K562 (cell line): ENCODE measurements at places on chromosomes 16 and 17.

DNA sequence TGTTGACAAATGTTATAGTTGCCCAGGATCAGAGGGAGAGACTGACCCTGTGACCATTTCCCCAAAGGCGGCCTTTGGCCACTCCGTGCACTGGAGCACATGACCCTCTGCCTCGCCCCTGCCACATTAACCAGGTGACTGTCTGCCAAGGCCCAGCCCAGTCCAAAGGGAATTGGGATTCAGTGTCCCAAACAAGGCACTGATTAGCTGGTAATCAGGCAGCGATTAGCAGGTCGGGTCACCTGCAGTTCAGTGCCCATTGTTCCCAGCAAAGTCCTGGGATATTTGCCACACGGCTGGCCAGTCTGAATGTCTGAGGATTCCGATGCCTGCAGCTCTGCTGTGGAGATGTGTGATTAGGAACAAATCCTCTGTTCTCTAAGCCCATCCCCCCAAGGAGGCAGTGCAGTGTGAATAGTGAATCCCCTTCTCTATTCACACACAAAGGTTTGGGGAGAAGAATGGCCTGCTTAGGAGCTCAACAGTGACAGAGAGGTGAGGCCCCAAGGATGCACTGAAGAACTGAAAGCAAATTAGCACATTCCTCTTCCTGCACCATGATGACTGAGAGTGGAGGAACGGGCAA, 123.1 kb upstream of the MAF start:
- DNase-seq = no peak

DNA sequence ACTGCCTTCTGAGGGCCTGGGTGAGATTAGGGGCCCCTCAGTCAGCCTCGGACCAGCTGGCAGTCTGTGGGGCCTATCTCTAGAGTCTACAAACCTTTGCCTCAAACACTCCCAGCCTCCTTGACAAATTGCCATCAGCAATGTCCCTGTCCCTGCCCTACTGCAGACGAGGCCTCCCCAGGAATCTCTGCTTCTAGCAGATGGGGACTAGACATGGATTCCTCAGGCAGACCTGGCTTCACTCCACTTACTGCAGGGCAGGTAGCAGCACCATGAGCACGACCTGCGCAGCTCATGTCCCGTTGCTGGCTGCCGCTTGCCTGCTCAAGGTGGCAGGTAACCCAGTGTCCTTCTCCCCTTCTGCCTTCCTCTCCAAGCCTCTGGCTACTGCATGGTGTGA, 49.1 kb downstream of the PLD6 start:
- no peak for DNase-seq

GRCh38 chr17:46106966-46107644, 86.1 kb downstream of the KANSL1 start:
- no peak for DNase-seq

- peak; percentile 53 for DNase-seq
Measured at GRCh38 chr17:57739402-57740234, 5.5 kb downstream of the CCDC182 start.

- DNase-seq = no peak
Measured at GRCh38 chr17:77454242-77455095, 313.7 kb downstream of the SEC14L1 start.

- no peak for DNase-seq
Measured at GRCh38 chr16:62712566-62712965, 676.3 kb upstream of the CDH8 start.

DNA sequence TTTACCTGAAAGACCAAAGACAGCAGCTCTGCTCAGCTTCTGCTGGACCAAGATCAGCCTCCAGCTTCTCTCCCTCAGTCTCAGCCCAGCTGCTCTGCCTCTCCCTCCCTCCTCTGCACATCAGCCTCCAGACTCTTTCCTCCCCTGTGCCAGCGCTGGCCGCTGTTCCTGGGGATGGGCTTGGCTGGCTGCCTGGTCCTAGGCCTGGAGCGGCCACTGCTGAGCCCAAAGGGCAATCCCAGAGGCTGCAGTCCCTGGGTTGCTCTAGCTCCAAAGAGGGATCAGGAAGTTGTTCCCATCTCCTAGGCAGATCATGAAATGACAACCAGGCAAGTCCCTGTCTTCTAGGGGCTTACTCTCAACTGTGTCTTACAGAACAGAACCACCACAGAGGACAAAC, 31.3 kb downstream of the DCUN1D3 start:
- no peak for DNase-seq

- DNase-seq = no peak
Measured at GRCh38 chr16:80851831-80852230, 47.4 kb upstream of the CDYL2 start.

GRCh38 chr17:32161029-32161428, 18.7 kb downstream of the RHOT1 start:
- no peak for DNase-seq

- DNase-seq = no peak
Measured at GRCh38 chr16:10806698-10807097, 11.9 kb downstream of the TVP23A start.

DNA sequence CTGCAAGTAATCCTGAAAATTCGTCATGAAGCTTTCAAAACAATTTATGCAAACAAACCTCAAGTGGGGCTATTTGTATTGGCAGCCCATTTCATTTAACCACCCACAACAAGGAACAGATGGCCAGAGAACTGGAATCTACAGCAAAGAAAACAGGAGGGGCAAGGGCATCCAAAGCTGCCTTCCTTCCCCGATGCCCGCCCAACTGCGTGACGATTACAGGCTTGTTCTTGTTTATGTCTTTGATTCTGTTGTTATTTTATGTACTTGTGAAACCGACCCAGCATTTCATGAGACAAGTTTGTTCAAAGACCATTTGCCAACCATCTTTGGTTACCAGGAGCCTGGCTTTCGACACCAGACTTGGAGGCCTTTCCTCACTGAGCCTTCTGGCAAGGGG, 59.1 kb upstream of the IRX6 start:
- DNase-seq = no peak

DNA sequence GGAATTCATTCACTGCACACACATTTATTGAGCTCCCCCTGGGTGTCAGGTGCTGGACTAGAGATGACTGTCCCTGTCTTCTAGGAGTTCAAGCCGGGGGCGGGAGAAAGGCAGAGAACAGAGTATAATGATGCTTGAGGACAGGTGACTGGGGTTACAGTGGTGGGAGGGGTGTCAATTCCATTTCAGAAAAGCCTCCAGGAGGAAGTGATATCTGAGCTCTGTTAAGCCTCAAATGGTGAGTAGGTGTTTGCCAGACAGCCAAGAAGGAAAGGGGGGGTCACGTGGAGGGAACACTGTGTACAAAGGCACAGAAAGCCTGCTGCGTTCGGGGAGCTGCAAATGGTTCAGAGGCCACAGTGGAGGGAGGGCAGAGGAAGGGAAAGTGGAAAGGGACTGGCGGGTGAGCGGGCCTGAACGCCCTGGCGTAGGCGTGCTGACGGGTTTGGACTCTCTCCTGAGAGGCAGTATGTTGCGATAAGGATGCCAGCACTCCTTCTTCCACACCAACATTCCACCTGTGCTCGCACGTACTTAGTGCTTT, 9.7 kb upstream of the NXPH3 start:
- DNase-seq = no peak

DNA sequence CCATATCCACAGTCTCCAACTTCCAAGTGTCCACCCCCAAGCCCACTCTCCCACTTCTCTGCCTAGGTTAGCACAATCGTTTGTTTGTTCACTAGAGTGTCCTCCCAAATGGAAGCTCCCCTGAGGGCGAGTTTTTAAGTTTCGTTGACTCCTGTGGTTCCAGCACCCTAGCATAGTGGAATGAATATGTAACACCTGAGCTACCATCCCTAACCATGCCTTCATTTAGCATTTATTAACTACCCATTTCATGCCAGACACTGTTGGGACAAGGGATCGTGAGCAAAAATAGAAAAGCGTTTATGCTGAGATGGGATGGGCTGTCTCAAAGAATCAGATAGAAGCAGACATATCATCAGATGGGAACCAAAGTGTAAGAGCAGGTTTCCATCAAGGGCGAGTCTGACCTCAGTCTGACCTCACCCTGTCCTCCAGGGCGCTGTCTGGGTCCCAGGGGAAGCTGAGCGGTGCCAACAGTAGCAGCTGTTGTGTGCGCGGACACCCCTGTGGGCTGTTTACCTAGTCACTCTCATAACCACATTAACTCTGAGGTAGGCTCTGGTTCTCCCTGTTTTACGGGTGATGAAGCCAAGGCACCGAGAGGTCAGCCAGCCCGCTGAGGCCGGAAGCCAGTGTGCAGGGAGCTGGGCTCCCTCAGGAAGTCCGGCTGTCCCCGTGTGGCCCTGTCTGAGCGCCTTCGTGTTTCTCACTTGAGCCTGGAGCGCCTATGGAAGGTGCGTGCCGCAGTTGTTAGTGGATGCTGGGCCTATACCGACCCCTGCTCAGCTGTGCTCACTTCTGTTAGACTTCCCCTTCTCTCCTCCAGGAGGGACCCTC, 6.2 kb downstream of the CNP start:
- no peak for DNase-seq
